ENCODE measurements at places on chromosomes 5 and 9. TPM values are rescaled to one million over a fixed set of nuclear protein-coding genes. Genes with fewer than 3 reads are reported as not detected.

The PCDHB3 gene
- total RNA-seq, result 0.36 TPM

The DMRT3 gene
- total RNA-seq, result not detected

The NR2F1 gene
- 10.6 TPM for total RNA-seq

The SPZ1 gene
- total RNA-seq, result not detected

The CSF2 gene
- not detected for total RNA-seq

- no peak for DNase-seq
Observed at GRCh38 chr9:693201-694091, 148.1 kb upstream of the DMRT1 start.

GRCh38 chr9:108668191-108668937 lies 187.4 kb downstream of the ACTL7B start:
- DNase-seq, result no peak

GRCh38 chr5:21397693-21398092 lies 1409.7 kb upstream of the CDH18 start:
- no peak for DNase-seq

DNA sequence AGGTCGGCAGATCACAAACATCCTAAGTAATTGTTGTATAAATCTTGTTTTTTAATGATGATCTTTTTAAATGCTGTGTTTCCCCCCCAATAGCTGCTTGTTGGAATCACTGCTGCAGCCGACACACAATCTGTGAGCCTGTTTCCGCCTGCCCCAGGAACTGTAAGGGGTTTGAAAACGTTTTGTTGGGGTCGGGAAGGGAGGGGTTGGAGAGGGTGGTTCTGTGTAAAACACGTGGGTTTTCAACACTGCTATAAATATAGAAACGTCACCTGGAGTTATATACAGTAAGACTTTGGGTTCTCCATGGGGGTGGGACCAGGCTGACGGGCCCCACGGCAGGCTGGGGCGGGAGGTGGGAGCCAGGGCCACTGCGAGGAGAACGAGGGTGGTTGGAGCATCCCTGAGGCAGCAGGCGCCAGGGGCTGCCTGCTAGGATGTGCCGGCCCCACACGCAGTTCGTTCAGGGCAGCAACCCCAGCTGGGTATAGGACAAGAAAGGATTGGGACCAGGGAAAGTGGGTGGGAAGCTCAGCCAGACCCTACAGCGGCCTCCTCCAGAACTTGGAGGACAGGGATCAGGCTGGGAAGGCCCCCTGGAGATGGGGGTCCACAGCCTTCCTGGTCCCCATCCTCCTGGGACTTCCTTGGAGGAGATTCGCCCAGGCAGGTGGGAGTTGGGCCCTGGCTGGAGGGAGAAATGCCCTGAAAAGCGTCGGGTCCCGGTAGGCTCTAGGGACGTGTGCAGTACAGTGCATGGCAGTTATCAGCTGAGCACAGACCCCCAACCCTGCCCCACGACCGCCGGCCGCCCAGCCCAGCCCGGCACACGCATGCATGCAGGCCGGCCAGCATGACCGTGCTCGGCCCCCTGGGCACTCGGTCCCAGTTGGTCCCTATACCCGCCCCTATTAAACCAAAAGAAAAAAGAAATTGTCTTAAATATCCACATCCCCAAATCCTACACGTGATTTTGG lies 9.7 kb downstream of the RNF44 start:
- DNase-seq, result no peak

GRCh38 chr5:80125022-80125961 lies 90.1 kb downstream of the THBS4 start:
- DNase-seq, result no peak

- DNase-seq, result no peak
Observed at GRCh38 chr5:90551376-90551775, 7.2 kb upstream of the ADGRV1 start.

- DNase-seq, result no peak
Observed at GRCh38 chr5:66248874-66249273, 104.8 kb downstream of the SREK1 start.

- DNase-seq, result no peak
Observed at GRCh38 chr5:36236801-36237200, 4.9 kb downstream of the NADK2 start.

DNA sequence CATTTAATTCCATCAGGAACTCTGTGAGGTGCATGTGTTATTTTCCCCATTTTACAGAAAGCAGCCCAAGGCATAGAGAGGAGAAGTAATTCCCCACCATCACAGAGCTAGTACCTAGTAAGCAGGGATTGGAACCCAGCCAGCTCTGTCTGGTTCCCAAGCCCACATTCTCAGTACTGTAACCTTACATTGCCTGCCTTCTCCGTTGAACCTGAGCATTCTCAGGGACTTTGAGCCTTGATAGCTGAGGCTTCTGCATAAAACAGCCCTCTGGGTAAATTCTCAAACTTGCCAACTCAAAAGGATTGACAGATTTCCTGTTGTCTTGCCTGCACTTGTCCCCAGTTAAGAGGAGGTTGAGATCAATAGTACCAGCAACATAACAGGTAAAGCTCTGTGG lies 9.2 kb upstream of the GLE1 start:
- DNase-seq, result no peak

- DNase-seq, result no peak
Observed at GRCh38 chr5:12242950-12243888, 339.0 kb upstream of the CTNND2 start.

DNA sequence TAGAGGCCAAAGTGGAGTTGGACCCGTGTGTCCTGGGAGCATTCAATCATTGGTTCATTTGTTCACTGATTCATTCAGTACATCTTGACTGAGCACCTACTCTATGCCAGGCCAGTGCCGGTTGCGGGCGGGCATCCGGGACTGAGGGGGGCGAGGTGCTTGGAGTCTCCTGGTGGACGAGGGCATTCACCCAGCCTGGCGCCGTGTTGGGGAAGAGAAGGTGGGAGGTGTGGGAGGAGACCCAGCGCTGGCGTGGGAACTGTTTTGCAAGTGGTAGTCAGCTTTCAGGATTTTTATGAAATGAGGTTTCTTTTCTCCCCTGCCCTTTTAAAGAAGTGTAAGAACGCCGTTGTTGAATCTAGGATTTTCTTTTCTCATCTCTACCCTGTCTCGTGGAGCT lies 37.2 kb downstream of the NCS1 start:
- DNase-seq, result peak; percentile 84

DNA sequence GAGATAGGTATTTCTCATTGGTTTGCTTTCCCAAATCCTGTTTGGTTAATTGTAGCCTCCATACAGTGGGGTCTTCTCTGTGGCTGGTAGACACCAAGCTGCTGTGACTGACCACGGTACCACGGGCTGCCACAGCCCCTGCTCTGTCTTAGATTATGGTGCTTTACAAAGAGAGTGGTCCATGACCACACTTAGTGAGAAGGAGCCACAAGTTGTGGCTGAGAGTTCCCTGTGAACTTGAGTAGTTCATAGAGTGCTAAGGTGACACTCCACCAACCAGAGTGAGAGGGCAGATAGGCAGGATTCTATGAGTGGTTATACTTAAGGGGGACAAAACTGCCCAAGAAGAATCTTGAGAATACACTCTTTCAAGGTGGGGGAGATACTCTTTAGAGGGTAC lies 25.8 kb upstream of the ZBTB34 start:
- DNase-seq, result no peak

- DNase-seq, result peak; percentile 73
Observed at GRCh38 chr5:60651872-60652620, 47.9 kb downstream of the DEPDC1B start.

GRCh38 chr5:113050721-113051382 lies 74.3 kb downstream of the DCP2 start:
- DNase-seq, result peak; percentile 96

DNA sequence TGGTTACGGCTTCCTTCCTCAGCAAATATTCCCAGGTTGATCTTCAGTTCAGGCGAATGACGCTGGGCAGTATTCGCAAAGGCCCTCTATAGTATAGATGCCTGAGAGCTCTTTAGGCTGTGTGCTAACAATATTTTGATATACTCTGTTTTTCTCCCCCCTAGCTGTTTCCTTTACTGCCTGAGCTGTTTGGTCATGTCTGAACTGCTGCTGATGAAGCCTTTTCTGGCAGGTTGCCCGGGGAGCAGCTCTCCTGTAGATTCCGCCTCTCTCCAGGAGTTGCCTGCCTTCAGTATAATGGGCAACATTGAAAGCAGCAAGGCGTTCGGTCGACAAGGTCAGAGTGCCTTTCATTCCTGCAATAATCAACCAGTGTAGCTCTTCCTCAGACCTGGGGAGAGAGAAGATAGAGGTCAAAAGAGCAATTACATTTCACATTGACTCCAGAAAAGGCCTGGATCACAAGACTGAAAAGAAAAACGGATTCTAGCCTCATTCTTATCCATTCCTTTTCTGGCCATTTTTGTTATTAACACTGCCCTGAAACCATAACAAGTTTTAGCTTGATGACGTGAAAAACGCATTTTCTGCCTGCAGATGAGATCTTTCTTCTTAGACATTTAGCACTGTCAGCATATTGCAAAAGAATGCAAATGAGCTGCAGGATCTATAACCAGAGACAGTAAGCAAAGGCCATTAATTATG lies 60.1 kb upstream of the ZNF608 start:
- DNase-seq, result peak; percentile 58

DNA sequence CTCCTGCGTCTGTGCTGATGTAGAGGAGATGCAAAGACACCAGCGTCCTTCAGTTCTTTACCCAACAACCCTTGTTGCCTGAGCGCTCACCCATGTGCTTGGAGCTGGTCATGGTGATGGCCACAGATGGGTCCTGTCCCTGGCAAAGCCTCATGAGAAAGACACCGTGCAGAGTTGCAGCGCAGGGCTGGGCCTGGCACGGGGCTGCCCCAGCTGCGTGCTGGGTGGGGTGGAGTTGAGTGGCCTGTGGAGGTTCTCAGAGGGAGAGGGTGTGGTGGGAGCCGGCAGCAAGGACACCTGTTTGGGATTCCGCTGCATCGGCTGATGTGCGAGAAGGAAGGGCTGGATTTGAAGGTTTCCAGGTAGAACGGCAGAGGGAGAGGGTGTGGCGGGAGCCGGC lies 125.2 kb upstream of the CACNA1B start:
- DNase-seq, result peak; percentile 27

All from osteoblast (primary cell).